Stimulated activated CD8-positive, alpha-beta memory T cell treated with anti-CD3 and anti-CD28 coated beads, Interleukin-12 subunit alpha, Interleukin-12 subunit beta, amount 100 ng/mL, for 4 hours (primary cell): ENCODE measurements at places on chromosomes 6 and 20.

DNA sequence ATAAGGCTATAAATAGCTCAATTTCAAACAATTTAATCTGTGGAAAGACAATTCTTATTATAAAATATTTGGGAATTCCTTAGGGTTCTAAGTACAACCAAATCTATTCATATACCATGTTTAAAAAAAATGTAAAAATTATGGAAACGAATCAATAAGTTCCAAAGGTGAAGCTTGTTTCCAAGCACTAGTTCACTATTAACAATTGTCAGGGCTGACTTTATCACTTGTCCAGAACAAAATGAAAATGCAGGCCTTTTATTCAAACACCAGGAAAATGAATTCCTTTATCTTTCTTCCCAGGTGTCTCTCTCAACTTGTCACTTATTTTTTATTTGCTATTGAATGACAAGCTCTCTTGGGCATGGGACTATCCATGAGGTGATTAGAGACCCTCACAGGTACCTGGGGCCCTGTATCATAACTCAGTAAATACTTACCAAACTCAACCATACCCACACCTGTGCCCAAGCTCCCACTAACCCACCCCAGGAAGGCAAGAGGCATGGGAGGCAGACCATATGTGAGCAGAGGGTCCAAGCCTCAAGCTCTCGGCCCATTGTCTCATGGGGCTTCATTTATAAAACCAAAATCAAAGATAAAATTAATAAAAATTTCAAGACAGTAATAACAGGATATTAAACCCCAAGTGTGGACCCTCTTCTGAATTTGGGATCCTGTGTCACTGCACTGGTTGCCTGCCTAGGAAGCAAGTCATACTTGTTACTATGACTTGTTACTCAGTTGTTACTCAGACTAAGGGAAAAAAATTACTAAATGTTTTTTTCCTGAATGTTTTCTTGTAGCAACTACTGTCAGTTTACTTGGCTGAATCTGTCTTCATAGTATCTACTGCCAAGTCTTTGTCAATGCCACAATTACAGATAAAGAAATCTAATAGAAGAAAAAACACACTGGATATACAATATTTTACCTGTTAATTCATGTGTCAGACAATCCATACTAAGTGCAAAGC is 54.7 kb downstream of the PTPRK start:
- DNase-seq, result no peak

GRCh38 chr6:29071831-29072723 is 15.0 kb downstream of the OR2B3 start:
- no peak for DNase-seq

DNA sequence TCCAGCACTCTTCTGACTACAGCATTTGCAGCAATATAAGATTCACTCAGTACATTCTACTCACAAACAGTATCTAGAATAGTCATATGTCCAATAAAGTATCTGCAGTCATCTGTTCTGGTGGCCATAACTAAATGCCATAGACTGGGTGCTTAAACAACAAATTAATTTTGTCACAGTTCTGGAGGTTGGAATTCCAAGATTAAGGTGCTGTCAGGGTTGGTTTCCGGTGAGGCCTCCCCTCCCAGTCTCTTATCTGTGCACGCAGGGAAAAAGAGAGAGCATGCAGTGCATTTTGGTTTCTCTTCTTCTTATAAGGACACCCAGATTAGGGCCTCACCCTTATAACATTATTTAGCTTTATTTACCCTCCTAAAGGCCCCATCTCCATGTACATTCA is 21.3 kb upstream of the NUS1 start:
- DNase-seq, result no peak

DNA sequence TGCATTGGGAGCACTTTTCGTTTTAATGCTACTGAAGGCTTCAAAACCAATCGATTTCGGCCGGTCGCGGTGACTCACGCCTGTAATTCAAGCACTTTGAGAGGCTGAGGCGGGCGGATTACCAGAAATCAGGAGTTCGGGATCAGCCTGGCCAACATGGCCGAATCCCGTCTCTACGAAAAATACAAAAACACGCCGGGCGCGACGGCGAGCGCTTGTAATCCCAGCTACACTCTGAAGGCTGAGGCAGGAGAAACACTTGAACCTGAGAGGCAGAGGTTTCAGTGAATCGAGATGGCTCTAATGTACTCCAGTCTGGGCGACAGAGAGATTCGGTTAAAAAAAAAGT is 58.4 kb downstream of the TRIM38 start:
- no peak for DNase-seq

DNA sequence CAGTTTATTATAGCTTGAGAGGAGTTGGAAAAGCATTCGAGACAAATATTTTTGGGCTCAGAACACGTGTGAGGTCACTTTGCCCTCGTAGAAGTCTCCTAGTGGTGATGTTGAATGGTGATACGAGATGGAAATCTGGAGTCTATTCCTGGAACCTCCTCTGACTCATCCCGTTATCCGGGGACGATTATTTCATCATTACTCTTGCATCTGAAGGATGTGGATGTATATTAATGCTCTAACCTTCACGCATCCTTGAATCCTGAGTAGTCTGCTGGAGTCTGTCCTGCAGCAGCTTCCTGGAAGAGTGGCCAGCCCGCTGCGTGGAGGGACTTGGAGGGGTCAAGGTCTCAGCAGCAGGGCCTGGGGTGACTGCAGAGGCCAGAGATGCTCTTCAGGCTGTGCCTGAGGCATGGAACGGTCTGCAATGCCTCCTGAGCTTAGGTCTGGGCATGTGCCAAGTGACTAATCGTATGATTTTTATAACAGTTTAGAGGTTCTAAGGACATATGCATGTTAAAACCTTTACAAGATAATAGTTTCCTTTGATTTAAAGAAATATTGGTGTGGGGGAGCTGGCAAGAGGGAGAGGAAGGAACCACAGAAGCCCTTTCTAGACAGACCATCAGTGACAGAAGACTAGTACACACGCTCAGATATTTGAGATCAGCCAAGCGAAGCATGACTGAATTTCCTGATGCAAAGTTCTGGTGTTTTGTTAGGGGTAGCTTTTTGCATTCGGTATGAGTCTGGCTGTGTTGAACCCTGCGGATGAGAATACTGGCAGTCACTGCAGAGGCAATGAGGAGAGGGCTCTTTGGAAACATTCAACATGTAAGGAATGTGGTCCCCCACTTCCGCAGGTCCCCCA is 400.2 kb downstream of the QKI start:
- no peak for DNase-seq

GRCh38 chr20:35286077-35286898 is 1.7 kb upstream of the EIF6 start:
- DNase-seq, result no peak

GRCh38 chr20:35000311-35000921 is 44.7 kb downstream of the MYH7B start:
- DNase-seq, result no peak

DNA sequence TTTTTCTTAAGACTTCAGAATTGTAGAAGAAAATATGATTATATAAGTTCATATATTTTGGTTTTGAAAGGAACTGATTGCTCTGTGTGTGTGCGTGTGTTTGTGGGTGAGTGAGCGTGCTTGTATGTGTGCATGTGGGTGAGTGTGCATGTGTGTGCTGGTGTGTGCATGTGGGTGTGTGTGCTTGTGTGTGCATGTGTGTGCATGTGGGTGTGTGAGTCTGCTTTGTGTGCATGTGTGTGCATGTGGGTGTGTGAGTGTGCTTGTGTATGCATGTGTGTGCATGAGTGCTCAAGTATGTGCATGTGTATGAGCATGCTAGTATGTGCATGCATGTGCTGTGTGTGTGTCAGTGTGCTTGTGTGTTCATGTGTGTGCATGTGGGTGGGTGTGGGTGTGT is 238.5 kb downstream of the CDC5L start:
- DNase-seq, result no peak

DNA sequence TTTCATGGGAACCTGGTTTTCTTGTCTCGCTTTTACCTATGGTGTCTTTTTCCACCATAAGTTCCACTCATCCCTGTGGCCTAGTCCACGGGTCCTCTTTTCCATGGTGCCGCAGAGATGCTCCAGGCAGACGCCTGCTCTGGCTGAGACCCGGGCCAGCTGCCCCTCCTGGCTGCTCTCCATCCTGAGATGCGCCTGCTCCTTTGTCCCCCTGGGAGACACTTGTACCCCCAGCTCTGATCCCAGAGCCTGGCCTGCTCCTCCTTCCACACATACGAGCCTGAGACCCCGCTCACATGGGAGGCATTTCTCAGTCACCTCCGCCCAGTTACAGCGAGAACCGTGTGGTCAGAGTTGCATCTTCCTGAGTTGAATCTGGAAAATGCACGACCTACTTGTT is 29.6 kb downstream of the RNASET2 start:
- DNase-seq, result no peak

GRCh38 chr20:59001449-59002171 is 5.4 kb downstream of the CTSZ start:
- DNase-seq, result no peak

- no peak for DNase-seq
Observed at GRCh38 chr6:168741942-168742782, 301.2 kb downstream of the SMOC2 start.
